ENCODE measurements at places on chromosomes 6 and 20.

- DNase-seq, result no peak
Measured at GRCh38 chr6:37897818-37898515, 78.4 kb downstream of the ZFAND3 start.

DNA sequence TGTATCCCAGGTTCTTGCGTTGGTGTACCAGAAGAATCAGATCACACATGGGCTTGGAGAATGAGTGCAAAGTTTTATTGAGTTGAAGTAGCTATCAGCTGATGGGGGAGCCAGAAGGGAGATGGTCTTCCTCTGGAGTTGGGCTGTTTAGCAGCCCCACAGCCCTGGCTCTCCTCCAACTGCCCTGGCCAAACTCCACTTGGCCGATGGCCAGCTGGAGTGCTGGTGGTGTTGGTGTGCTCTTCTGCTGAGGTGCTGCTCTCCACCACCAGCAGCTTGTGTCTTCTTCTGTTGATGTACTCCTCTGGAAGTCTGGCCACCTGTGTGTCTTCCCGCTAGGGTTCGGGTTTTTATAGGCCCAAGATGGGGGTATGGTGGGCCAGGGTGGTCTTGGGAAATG lies 172.8 kb downstream of the TINAG start:
- peak; percentile 9 for DNase-seq

DNA sequence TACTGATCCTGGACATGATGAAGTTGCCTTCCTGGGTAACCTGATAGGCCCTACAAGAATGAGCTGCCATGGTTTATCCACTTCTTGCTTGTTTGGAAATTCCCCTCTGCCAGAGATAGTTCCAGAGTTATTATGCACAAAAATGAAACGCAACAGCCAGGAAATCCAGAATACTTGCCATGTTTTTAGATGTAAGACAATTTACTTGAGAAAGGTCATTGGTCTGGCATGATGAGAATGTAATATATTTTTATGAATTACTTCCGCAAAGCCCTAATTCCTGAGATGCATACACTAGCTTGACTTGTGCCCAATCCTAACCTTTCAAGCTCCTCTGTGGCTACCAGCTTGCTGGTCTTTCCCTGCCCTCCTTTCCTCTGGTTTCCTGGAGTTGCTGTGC lies 27.9 kb upstream of the NT5E start:
- DNase-seq, result no peak

GRCh38 chr6:116298973-116299372 lies 19.2 kb upstream of the TSPYL1 start:
- DNase-seq, result peak; percentile 16

DNA sequence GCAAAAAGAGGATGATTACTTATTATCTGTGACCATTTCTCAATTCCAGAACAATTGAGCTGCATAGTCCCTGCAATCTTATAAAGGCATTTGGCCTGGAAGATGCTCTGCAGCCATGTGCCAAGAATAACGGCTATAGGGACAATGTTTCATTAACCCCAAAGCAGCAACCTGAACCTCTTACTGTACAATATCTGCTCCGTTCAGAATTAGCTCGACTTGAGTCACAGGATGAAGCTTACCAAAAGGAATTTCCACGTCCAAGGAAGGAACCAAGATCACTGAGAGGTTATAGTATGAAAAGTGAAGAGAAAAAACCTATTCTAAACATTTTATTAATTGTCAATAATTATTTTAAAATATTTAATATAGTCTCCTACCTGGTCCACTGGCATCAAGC lies 167.3 kb upstream of the GMDS start:
- no peak for DNase-seq

Measured in RPMI8226 (cell line).